ENCODE measurements at places on chromosomes 16 and 17. TPM values are rescaled to one million over a fixed set of nuclear protein-coding genes. Genes with fewer than 3 reads are reported as not detected.

- DNase-seq = no peak
Measured at GRCh38 chr16:87056083-87056482, 261.1 kb downstream of the C16orf95 start.

The GRIN2A gene
- total RNA-seq = not detected

The C17orf107 gene
- 2.3 TPM for total RNA-seq

DNA sequence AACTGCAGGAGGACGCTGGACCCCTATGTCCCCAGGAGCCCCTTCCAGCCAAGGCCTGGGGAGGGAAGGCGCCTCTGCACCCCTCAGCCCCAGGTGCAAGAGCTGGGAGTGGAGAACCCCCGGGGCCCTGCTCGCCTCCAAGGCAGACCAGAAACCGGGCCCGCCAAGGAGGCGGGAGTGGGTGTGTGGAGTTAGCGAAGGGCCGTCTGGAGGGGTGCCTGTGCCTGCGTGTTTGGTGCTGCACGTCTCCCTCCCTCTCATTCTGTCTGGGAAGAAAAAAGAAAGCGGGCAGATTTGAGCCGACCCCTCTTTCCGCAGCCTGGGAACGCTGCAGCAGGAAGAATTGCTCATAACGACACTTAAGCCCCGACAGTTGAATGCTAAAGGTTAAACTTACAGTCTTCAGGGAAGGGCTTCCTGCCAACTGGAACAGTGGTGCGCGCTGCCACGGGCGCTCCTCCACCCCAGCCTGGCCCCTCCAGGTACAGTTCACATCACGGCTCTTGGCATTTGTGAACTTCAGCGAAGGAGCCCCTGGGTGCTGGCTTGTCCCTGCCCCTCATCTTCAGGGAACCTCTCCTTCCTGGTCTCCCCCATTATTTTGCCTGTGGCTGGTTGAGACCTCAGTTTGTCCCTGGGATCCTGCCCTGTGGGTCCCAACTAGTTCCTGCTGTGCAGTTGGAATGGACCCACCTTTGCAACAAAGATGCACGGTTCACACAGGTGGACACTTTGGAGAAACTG lies 19.2 kb upstream of the ZFHX3 start:
- DNase-seq = no peak

DNA sequence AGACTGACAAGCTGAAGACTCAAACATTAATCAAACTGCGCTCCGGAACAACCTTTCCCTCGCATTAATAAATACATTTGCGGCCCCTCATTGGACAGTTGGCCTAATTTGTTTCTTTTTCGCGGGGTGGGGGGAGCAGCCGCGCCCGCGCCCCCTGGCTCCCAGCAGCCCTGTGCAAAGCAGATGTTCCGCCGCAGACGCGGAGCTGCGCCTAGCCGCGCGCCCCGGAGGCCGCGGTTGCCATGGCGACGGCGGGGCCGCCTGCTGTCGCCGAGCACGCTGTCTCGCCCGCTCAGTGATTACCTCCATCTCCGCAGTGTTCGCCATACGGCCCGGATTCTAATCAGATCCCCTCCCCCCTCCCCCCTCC lies 25.5 kb downstream of the COPZ2 start:
- no peak for DNase-seq

- no peak for DNase-seq
Measured at GRCh38 chr17:45225051-45225700, 3.5 kb downstream of the FMNL1 start.

DNA sequence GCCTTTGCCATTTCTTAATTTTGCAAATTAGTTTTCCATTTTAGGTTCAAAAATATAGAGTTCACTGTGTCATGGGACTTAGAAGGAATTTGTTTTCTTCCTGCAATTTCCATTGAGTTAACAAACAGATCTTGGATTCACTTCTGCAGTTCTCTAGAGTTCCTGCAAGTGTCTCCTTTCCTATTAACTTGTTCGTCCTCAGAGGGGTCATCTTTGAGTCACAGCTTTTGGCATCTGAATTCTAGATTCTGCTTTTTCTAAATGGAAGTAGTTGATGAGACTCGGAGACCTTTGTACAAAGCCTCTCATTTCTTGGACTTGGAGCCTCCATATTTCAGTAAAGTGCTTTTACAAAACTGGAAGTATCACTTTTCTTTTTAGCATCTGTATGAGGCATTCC lies 323.3 kb downstream of the BCAS3 start:
- no peak for DNase-seq

DNA sequence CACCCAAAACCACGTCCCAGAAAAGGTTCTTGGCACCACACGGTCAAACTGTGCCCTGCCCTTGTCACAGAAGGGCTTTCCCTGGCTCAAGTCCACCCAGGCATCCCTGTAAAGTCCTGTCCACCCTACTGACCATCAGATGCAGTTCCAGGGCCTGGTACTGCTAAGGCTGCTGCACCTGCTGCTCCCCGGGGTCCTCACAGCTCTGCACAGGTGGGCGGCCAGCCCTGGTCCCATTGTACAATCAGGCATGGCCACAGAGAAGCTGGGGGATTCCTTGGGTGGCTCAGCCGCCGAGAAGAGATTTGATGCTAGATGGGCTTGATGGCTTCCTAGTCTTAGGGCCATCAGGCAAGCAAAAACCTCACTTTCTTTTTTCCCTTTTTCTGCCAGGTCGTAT lies 15.3 kb downstream of the ABCA3 start:
- no peak for DNase-seq

GRCh38 chr17:62891659-62892058 lies 74.4 kb upstream of the TANC2 start:
- no peak for DNase-seq

DNA sequence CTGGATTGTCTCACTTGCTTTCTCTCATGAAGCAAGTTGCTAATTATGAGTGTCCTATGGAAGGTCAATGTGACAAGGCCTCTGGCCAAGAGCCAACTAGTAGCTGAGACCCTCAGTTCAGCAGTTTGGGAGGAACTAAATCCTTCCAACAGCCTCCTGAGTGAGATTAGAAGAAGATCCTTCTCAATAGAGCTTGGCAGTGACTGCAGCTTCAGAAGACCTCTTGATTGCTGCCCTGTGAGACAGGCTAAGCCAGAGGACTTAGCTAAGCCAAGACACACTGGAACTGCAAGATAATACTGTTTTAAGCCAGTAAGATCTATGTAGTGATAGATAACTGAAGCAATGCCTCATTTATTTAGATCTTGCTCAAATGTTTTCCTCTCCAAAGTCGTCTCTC lies 34.3 kb downstream of the PCTP start:
- no peak for DNase-seq

DNA sequence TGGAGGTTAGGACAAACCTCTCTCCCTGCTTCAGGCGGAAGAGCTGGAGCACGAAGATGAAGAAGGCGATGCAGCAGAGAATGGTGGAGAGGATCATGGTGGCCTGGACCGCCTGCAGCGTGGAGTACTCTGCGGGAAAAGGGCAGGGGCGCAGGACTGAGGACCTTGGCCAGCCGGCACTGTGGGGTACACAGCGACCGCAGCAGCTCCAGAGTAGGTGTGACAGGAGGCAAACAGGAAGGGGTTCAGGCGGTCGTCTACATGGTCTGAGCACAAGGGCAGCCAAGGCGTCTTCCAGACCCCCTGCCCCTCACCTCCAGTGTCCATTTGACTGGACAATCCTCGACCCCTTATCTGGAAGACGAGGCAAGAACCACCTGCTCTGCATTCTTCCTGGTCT lies 42.5 kb downstream of the EMP2 start:
- DNase-seq = no peak

DNA sequence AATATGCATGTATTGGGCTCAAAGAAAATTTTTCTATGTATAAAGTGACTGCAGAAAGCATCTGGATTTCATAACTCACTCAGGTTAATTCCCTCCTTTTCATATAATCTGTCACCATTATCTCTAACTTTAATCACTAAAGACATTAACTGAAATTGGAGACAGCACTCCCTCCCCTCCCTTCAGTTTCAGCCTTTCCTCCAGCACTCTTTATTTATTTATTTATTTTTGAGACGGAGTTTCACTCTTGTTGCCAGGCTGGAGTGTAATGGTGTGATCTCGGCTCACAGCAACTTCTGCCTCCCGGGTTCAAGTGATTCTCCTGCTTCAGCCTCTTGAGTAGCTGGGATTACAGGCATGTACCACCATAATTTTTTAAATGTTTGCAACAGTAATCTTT lies 43.1 kb downstream of the CDH8 start:
- DNase-seq = no peak

The ASPHD1 gene
- total RNA-seq = not detected

DNA sequence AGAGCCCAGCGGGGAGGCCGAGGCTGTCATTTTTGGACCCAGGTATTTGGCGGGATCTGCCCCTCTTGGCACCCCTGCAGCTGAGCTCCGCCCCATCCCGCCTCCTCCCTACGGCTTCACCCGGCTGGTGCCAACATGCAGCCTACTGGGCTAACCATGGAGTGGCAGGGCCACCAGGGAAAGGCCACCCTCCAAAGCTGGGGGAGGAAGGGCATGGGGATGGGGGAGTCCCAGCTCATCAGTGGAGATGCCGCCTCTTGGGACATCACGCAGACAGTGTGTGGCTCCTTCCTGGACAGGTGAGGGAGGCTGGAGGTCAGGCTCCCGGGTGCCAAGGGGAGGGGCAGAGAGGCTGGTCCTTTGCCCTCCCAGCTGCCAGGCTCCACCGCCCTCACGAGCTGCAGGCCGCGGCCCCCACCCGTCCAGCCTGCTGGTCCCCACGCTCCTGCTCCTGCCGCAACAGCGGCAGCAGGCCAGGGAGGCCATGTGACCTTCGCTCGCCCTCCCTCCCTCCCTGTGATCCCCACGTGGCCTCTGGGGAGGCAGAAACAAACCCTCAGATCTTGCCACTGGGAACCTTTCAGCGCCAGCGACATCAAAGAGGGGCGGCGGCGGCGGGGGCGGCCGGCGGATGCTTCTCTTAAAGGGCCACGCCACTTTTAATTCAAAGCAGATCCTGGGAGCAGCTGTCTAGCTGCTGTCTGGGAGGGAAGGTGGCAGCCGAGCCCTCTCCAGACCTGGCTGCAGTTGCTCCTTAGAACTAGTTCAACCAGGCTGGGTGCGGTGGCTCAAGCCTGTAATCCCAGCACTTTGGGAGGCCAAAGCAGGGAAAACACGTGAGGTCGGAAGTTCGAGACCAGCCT lies 6.8 kb upstream of the NOTUM start:
- no peak for DNase-seq

The TMEM114 gene
- not detected for total RNA-seq

GRCh38 chr17:10513299-10514067 lies 4.9 kb downstream of the MYH1 start:
- no peak for DNase-seq

- DNase-seq = peak; percentile 70
Measured at GRCh38 chr17:44865231-44865660, 17.6 kb downstream of the HIGD1B start.

- DNase-seq = no peak
Measured at GRCh38 chr17:80950466-80951120, 41.0 kb upstream of the CHMP6 start.

DNA sequence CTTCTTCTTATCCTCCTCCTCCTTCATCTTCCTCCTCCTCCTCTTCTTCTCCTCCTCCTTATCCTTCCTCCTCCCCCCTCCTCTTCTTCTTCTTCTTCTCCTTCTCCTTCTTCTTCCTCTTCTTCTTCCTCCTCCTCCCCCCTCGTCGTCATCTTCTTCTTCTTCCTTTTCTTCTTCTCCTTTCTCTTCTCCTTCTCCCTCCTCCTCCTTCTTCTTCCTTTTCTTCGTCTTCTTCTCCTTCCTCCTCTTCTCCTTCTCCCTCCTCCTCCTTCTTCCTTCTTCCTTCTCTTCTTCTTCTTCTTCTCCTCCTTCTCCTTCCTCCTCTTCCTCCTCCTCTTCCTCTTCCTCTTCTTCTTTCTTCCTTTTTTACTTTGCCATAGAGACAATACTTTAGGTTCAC lies 5.1 kb upstream of the KRT23 start:
- DNase-seq = no peak

Measured in natural killer cell treated with Interleukin-12 subunit alpha and Interleukin-12 subunit beta and Interleukin-15 and Interleukin-18, amount 100 ng/mL, for 72 hours (primary cell).